ENCODE measurements at places on chromosomes 7 and 10.
A peak's percentile ranks its signal among the peaks of the same experiment; 100 is the strongest.

- no peak overlapping the region for H3K27ac ChIP-seq
- no peaks in the 10 kb centered on the region for H3K36me3 ChIP-seq
- DNase-seq: peak; percentile 14
- peaks cover 2% of the 10 kb centered on the region for H3K4me1 ChIP-seq
- H3K4me3 ChIP-seq: no peak overlapping the region
These were observed 131.0 kb upstream of the EEPD1 start for GRCh38 chr7:36021917-36022550.

DNA sequence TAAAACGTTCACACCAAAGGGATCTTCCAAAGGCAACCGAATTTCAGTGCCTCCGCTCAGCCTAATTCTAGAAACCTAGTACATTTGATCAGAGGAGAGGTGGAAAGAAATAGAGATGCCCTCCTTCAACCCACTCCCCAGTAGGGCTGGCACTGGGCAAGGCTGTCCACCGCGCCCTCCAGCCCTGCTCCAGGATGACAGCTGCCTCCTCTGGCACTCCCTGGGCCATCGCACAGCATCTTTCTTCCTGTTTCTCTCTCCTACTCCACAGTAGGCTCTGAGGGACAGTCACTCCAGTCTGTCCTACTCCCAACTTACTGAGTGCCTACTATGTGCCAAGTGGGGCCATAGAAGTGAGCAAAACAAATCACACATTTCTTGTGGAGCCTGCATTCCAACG lies 226.2 kb downstream of the SKIDA1 start:
- no peak for DNase-seq
- H3K36me3 ChIP-seq: no peaks in the 10 kb centered on the region
- H3K4me3 ChIP-seq: no peak overlapping the region
- H3K4me1 ChIP-seq: no peaks in the 10 kb centered on the region
- no peaks in the 10 kb centered on the region for H3K27me3 ChIP-seq

GRCh38 chr7:41219276-41219675 lies 483.6 kb downstream of the INHBA start:
- DNase-seq: peak; percentile 90
- H3K36me3 ChIP-seq: no peaks in the 10 kb centered on the region
- no peaks in the 10 kb centered on the region for H3K4me1 ChIP-seq
- no peaks in the 10 kb centered on the region for H3K27me3 ChIP-seq

DNA sequence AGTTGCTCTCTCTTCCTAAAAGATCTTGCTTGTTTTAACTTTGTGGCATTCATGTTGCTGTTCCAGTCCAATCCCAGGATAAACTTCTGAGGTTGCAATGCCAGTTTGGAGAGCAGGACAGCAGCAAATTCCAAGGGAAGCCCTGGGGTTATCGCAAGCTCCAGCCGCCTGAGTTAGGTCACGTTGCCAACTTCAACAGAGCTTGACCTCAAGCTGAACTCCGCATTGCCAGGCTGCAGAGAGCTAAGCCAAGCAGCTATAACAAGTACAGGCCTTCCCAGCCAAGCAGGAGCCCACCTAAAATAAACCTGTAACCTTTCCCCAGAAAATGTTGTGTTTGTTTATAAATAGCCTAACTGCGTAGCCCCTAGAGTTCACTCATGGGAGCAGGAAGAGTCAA lies 138.9 kb upstream of the LYZL1 start:
- H3K4me3 ChIP-seq: no peak overlapping the region
- H3K36me3 ChIP-seq: no peaks in the 10 kb centered on the region
- DNase-seq: no peak
- no peak overlapping the region for H3K27ac ChIP-seq

DNA sequence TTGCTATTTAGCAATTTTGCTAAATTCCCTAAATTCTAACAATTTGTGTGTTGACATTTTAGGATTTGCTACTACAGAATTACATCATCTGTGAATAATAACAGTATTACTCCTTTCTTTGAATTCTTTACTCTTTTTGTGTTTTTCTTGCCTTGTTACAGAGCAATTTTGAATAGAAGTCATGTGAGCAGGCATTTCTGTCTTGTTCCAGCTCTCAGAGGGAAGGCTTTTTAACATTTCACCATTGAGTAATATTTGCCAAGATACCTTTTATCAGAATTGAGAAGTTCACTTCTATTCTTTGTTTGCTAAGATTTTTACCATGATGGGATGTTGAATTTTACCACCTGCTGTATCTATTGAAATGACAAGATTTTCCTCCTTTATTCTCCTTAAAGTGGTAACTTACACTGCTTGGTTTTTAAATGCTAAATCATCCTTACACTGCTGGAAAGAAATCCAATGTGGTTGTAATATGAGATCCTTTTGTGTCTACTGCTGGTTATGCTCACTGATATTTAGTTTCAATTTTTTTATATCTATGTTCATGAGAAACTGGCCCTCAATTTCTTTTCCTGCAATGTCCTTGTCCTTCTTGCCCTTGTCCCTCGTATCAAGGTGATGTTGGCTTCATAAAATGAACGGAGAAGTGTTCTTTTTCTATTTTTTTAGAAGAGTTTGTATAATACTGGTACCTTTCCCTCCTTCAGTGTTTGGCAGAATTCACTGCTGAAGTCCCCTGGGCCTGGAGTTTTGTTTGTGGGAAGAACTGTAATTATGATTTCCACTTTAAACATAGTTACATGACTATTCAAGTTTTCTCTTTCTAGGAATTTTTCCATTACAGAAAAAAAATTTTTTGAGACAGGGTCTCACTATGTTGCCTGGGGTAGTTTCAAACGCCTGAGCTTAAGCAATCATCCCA lies 50.3 kb upstream of the ATP6V0A4 start:
- H3K27me3 ChIP-seq: no peaks in the 10 kb centered on the region
- no peak overlapping the region for H3K27ac ChIP-seq
- H3K4me1 ChIP-seq: no peaks in the 10 kb centered on the region
- peak; percentile 62 for DNase-seq
- no peaks in the 10 kb centered on the region for H3K36me3 ChIP-seq
- no peak overlapping the region for H3K4me3 ChIP-seq

DNA sequence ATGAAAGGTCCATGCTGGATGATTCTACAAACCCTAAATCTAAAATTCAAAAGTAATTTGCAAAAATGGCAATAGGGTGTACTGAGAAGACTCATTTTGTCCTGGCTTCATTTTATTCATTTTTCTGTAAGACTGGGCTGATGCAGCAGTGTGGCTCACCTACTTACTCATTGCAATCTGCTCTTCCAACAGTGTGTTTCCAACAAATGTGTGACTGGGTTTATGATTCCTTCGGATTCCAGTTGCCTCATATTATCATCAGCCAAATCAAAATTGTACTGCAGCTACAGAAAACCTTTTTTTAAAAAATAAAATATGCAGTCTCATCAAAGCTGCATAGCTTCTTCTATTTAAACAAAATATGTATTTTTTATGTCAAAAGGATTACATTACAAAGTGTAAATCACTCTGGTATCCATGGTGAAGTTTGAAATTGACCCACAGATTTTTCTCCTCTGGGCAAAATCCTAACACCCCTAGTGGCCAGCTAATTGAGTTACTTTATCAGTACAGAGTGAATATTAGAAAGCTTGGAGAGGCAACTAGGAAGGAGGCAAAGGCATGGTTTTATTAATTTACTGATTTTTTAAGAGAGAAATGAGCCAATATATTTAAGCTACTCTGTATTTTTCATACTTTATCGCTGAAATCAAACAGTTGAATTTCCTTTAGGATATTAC lies 390.3 kb downstream of the MAGI2 start:
- H3K4me1 ChIP-seq: no peaks in the 10 kb centered on the region
- H3K27ac ChIP-seq: no peak overlapping the region

- no peaks in the 10 kb centered on the region for H3K27me3 ChIP-seq
- DNase-seq: peak; percentile 96
- peak overlapping the region; percentile 6 for H3K27ac ChIP-seq
These were observed 56.6 kb downstream of the PARD3 start for GRCh38 chr10:34758447-34758996.

- H3K36me3 ChIP-seq: no peaks in the 10 kb centered on the region
- no peak overlapping the region for H3K27ac ChIP-seq
- H3K4me3 ChIP-seq: no peak overlapping the region
- H3K4me1 ChIP-seq: peaks cover 4% of the 10 kb centered on the region
These were observed 236.6 kb downstream of the ELMO1 start for GRCh38 chr7:37212051-37212450.

GRCh38 chr7:101589976-101590662 lies 39.0 kb downstream of the MYL10 start:
- DNase-seq: no peak
- H3K4me3 ChIP-seq: no peak overlapping the region
- no peak overlapping the region for H3K27ac ChIP-seq
- H3K4me1 ChIP-seq: no peaks in the 10 kb centered on the region
- peaks cover 3% of the 10 kb centered on the region for H3K27me3 ChIP-seq

- H3K4me1 ChIP-seq: no peaks in the 10 kb centered on the region
- no peaks in the 10 kb centered on the region for H3K36me3 ChIP-seq
- no peak for DNase-seq
- H3K4me3 ChIP-seq: no peak overlapping the region
These were observed 431.8 kb upstream of the MGMT start for GRCh38 chr10:129035052-129035827.

- no peak overlapping the region for H3K27ac ChIP-seq
- no peaks in the 10 kb centered on the region for H3K27me3 ChIP-seq
- no peak overlapping the region for H3K4me3 ChIP-seq
- no peaks in the 10 kb centered on the region for H3K36me3 ChIP-seq
These were observed 31.4 kb downstream of the RPA3 start for GRCh38 chr7:7686811-7687508.

DNA sequence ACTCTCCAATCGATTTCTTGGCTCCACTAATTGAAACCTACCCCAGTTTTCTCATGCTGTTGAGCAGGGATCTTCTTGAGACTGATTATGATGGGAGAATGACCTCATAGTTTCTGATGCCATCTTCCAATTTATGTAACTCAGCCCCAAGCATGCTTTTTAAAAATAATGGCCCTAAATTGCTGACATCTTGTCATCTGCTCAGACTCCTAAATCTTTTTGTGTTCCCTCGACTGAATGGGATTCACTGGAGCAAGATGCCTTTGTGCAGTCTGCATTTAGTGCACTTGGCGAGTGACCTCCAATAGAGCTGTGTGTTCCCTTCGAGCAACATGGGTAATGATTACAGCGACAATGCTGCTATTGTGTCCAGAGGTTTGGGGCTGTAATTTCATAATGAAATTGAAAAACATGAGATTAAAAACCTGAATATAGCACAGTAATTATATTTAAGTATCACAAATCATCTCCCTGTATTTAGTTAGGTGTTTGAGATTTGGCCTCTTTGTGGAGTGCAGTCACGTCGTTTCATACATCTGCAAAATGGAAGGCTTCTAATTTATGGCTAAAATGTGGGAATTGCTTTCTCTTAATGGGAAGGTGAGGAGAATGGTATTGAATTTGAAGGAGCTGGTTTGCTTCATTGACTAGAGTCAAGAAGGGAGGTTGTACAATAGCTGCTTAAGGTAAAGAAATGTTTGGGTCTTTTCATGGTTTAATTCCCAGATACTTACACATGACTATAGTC lies 192.9 kb downstream of the AUTS2 start:
- no peaks in the 10 kb centered on the region for H3K27me3 ChIP-seq
- H3K36me3 ChIP-seq: no peaks in the 10 kb centered on the region
- DNase-seq: no peak
- H3K4me1 ChIP-seq: no peaks in the 10 kb centered on the region
- no peak overlapping the region for H3K27ac ChIP-seq

DNA sequence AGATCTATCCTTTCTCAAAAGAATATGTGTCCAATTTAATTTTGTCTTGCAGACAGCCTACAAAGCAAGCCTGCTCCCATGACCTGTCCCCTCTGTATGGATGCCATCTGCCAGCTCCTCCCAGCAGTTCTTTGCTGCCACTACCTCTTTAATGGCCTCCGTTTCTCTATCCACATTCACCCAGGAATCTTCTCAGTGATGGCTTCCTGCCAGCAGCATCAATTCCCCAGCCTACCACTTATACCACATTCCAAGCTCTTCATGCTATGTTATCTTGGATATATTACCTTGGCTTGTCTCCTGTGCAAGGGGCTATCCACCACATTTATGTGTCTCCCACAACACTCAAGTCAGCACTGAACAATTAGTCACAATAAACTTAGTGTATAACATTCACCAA lies 133.2 kb downstream of the VPS50 start:
- H3K4me3 ChIP-seq: no peak overlapping the region
- peak; percentile 10 for DNase-seq
- H3K27me3 ChIP-seq: no peaks in the 10 kb centered on the region
- H3K4me1 ChIP-seq: no peaks in the 10 kb centered on the region
- H3K27ac ChIP-seq: no peak overlapping the region
- no peaks in the 10 kb centered on the region for H3K36me3 ChIP-seq

DNA sequence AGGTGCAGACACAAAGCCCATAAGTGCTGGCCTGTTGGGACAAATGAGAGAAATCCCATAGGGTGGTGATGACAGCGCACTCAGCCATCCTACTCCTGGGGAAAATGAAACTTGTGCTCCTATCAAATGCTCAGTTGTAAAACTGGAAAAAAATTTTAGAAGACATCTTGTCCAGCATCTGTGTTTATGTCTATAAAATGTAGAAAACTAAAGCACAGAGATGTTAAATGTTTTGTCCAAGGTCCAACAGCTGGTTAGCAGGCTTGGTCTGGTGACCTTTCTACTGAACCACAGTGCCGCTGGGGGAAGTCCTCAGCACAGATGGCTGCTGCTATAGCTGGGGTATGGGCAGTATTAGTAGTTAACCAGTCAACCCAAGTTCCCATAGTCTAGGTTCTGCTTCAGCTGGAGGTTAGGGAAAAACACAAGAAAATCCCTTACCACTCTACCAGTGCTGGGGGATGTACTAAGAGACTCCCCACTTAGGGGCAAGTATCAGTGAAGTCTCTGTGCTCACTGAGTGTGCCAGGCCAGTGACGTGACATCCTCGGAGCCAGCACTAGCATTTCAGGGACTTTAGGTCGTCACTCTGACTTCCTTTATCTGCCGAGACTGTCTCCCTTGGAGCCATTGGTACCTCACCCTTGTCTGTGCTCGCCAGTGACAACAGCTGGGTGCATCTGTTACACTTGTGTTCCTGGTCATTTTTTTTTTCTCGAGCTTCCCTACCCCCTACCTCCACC lies 1.9 kb downstream of the TSPAN33 start:
- peaks cover 36% of the 10 kb centered on the region for H3K27me3 ChIP-seq
- H3K27ac ChIP-seq: no peak overlapping the region
- no peaks in the 10 kb centered on the region for H3K36me3 ChIP-seq

DNA sequence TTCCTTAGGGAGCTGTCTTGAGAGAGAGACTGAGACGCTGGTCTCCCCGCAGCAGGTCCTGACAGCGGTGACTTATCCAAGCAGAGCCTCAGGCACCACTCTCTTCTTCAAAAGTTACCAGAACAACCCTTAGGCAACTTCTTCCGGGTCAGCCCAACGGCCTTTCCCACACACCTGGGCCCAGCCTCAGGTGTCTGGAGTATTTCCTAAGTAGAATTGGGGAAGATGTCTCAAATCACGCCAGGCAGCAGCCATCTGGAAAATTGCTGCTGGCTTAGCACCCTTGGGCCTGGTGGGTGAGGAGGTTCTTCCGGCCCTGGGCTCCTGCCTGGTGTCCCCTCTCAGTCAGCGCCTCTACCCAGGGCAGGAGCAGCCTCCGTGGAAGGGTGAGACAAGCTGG lies 80.4 kb upstream of the ANLN start:
- no peak overlapping the region for H3K4me3 ChIP-seq
- H3K27ac ChIP-seq: no peak overlapping the region
- peaks cover 4% of the 10 kb centered on the region for H3K27me3 ChIP-seq
- peaks cover 4% of the 10 kb centered on the region for H3K4me1 ChIP-seq
- DNase-seq: no peak
- H3K36me3 ChIP-seq: no peaks in the 10 kb centered on the region

Measured in fibroblast of lung (primary cell).